ENCODE measurements at places on chromosomes 7 and 10.

GRCh38 chr7:41886262-41886900 is 183.5 kb upstream of the INHBA start:
- no peak for DNase-seq

DNA sequence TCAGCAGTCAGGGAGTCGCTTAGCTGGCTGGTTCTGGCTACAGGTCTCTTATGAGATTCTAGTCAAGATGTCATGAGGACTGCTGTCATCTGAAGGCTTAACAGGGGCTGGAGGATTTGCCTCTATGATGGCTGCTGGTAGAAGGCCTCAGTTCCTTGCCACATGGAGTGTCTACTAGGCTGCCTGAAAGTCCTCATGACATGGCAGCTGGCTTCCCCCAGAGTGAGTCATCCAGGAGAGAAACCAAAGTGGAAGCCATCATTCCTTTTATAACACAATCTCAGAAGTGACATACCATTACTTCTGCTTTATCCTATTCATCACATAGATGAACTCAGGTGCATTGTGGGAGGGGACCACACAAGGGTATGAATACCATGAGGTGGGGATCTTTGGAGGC is 75.1 kb downstream of the EXOC6 start:
- no peak for DNase-seq

DNA sequence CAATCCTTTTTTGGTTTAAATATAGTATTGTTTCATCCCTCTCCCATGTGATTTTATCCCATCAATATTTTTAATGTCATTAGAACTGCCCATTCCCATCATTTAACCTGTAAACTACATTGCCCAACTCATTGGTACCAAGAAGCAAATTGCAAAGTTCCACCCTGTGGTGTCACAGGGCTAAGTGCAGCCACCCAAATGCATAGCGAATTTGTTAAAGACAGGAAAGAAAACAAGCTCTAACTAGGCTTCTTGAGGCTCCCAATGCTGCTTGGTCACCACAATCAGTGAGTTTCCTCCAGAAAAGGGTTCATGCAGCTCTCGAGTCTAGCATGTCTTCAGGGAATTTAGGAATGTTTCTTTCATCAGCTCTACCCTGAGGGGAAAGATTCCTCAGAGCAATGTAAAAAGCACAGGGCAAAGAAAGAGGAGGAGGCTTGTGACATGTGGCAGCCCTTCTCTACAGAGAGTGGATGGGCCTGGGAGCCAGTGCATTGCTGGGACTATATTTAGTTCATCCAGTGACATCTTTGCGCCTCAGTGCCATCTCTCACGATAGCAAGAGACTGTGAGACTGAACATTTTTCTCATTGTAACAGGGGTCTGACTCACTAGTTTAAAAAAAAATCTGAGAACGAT is 58.1 kb downstream of the CAV1 start:
- no peak for DNase-seq

GRCh38 chr7:73899731-73900142 is 38.8 kb downstream of the TMEM270 start:
- no peak for DNase-seq

DNA sequence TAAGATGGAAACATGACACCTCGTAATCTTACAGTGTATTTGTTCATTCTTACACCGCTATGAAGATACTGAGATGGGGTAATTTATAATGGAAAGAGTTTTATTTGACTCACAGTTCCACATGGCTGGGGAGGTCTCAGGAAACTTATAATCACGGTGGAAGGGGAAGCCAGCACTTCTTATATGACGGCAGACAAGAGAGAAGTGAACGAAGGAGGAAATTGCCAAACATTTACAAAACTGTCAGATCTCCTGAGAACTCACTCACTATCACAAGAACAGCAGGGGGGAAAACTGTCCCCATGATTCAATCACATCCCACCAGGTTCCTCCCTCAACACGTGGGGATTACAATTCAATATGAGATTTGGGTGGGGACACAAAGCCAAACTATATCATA is 282.3 kb downstream of the HGF start:
- DNase-seq: no peak

DNA sequence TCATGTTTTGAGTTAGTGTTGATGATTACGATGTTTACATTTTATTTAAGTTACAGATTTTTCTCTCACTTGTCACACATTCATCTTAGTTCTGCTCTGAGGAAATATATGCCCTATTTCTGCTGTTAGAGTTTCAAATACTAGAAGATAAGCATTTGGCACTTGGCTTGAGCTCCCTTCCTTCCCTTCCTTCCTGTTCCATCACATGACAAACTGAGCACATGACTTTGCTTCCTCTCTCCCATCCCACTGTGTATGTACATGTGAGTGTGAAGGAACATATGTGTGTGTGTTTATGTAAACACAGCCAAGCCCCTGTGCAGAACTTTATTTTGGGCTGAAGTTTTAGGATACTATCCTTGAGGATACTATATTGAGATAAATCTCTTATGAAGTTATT is 795.9 kb upstream of the IGFBP3 start:
- no peak for DNase-seq

- DNase-seq: no peak
Measured at GRCh38 chr7:117856196-117856595, 17.0 kb downstream of the CTTNBP2 start.

DNA sequence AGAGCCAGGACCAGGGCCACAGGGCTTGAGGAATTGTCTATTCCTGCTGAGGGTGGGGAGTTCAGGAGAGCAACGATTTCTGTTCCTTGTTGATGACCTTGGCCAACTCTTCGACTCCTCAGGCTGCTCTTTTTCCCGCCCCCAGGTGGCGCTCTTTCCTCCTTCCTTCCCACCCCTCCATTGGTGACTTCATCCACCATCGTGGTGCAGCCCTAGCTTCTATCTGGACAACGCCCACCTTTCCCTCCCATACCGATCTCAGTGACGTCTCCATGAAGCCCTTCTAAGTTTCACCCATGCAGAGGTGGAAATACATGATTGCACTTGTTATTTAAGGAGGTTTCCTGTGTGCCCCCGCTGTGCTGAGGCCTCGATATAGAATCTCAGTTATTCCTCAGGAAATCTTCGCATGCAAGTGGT is 22.1 kb upstream of the CARD11 start:
- peak; percentile 27 for DNase-seq

Measured in activated CD4-positive, CD25-positive, alpha-beta regulatory T cell (primary cell).